ENCODE measurements at places on chromosomes 7 and 10.
A peak's percentile ranks its signal among the peaks of the same experiment; 100 is the strongest.

- no peak for DNase-seq
These were observed 82.4 kb upstream of the BTBD16 start for GRCh38 chr10:122188706-122189105.

- no peak for DNase-seq
These were observed 62.1 kb upstream of the CFAP46 start for GRCh38 chr10:133004478-133004877.

GRCh38 chr7:36962367-36962766 is 238.1 kb upstream of the AOAH start:
- no peak for DNase-seq

GRCh38 chr10:73850211-73850610 is 24.1 kb downstream of the CAMK2G start:
- no peak for DNase-seq

DNA sequence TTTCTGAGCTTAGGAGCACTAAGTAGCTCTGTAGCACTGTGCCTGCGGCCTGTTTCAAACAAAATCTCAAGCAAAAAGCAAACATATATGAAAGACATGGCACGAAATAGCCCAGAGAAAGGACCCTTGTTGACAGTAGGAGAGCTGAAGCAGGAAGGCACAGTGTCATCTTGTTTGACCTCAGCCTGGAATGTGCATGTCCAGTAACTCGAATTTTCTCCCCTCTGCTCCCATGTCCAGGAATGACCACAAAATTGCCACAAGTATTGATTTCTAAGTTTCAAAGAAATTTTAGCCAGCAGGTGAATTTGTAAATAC is 301.0 kb downstream of the CCDC3 start:
- no peak for DNase-seq

GRCh38 chr10:103677486-103678177 is 177.7 kb downstream of the SH3PXD2A start:
- no peak for DNase-seq

GRCh38 chr7:71652510-71652909 is 520.6 kb downstream of the GALNT17 start:
- DNase-seq = no peak

DNA sequence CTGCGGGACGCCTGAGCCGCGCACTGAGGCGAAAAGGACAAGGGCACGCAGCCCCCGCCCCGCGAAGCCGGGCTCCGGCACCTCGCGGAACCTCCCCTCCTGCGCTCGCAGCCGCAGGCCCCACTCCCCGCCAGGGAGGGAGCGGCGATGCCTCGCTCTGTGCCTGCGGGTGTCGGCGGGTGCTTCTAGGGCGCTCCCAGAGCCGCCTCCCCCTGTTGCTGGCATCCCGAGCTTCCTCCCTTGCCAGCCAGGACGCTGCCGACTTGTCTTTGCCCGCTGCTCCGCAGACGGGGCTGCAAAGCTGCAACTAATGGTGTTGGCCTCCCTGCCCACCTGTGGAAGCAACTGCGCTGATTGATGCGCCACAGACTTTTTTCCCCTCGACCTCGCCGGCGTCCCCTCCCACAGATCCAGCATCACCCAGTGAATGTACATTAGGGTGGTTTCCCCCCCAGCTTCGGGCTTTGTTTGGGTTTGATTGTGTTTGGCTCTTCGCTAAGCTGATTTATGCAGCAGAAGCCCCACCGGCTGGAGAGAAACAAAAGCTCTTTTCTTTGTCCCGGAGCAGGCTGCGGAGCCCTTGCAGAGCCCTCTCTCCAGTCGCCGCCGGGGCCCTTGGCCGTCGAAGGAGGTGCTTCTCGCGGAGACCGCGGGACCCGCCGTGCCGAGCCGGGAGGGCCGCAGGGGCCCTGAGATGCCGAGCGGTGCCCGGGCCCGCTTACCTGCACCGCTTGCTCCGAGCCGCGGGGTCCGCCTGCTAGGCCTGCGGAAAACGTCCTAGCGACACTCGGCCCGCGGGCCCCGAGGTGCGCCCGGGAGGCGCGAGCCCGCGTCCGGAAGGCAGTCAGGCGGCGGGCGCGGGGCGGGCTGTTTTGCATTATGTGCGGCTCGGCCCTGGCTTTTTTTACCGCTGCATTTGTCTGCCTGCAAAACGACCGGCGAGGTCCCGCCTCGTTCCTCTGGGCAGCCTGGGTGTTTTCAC is 519 bp downstream of the ITGB8 start:
- DNase-seq = peak; percentile 67

GRCh38 chr7:50204581-50204980 is 99.9 kb upstream of the IKZF1 start:
- peak; percentile 61 for DNase-seq

- peak; percentile 91 for DNase-seq
These were observed 149.2 kb downstream of the PRKAG2 start for GRCh38 chr7:151727579-151728285.

- DNase-seq = no peak
These were observed 49.4 kb upstream of the LRRN3 start for GRCh38 chr7:111041577-111041976.

DNA sequence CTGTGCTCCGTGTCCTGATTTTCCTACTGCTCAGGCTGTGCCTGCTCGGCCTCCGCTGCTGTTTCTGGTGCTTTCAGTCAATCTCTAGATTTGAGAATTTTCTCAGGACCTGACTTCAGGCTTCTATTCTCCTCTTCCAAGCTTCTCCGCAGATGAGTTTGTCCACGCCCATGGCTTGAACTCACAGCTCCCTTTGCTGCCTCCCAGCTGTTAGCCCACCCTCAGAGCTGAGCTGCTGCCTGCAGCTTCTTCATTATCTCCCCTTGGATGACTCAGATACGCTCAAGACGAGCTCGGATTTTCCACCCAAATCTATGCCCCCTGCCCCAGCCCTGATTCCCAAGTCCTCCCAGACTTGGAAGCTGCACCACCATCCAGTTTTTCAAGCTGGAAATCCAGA is 104.7 kb downstream of the FGFR2 start:
- DNase-seq = no peak

GRCh38 chr7:91005841-91006240 is 258.4 kb upstream of the FZD1 start:
- no peak for DNase-seq

DNA sequence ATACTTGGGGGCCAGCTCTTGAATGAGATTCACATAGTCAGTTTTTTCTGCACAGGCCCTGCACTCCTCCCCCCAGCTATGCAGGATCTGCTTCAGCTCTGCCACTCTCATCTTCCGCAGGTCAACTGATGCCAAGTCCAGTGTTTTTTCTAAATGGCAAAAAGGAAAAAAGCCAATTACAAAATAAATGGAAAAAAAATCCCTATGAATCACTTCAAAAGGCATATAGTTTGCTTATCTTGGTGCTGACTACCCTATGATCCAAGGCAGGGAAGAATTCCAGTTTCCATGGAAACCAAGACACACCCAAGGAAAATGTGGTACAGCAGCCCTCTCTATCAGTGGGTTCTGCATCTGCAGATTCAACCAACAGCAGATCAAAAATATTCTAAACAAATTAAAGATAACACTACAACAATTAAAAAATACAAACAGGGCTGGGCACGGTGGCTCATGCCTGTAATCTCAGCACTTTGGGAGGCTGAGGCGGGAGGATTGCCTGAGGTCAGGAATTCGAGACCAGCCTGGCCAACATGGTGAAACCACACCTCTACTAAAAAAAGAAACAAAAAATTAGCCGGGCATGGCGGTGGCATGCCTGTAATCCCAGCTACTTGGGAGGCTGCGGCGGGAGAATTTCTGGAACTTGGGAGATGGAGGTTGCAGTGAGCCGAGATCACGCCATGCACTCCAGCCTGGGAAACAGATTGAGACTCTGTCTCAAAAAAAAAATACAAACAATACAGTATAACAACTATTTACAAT is 17.6 kb downstream of the CDNF start:
- DNase-seq = no peak

DNA sequence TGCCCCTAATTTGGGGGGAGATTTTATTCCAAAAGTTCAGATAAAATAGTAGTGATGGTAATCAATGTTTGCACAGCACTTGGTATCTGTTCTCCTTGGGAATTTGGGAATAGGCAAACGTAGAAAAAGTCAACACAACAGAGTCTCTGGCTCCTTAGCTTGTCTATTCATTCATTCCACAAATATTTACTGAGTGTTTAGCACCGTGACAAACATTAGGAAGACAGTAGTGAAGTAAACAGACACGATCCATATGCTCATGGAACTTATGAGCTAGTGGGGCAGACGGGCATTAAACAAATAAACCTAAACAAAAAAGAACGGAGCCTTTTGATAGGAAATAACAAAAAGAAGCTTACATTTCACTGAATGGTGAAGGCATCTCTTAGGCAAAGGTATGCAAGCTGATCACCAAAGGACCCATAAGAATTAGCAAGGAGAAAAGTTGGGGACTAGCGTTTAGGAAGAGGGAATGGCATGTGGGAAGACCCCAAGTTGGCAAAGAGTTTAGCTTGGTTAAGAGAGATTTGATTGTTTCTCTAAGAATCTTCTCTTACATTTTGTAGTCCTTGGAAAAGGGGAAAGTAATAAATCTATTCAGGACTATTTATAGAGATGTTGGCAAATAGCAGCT is 243.9 kb upstream of the NPY start:
- no peak for DNase-seq

DNA sequence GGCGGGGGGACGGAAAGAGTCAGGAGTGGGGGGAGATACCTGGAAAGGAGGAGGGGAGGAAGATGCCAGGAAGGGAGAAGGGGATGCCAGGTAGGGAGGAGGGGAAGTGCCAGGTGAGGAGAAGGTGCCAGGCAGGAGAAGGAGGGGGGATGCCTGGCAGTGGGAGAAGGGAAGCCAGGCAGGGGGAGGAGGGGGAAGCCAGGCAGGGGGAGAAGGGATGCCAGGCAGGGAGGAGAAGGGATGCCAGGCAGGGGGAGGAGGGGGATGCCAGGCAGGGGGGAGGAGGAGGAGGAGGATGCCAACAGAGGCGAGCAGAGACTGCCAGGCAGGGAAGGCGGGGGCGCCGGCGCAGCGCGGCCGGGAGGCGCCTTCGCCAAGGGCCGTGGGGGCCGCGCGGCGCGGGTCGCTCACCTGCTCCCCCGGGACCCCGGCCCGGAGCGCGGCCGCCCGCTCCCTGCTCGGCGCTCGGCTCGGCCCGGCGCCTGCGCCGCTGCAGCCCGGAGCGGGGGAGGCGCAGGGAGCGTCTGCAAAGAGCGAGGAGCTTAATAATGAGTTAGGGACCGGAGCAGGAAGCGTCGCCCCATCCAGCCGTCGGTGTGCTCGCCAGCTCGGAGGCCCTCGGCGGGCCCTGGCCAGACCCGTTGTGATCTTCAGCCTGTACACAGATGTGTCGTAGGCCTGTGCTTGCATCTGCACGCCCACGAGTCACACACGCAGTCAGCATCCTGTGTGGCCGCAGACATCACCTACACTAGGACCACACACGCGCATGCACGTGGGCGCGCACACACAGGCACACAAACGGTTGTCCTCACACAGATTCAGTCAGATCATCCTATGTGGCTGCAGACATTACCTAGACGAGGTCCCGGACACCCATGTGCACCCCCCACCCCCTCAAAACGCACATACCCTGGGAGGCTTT is 28.4 kb upstream of the SMARCD3 start:
- peak; percentile 84 for DNase-seq

DNA sequence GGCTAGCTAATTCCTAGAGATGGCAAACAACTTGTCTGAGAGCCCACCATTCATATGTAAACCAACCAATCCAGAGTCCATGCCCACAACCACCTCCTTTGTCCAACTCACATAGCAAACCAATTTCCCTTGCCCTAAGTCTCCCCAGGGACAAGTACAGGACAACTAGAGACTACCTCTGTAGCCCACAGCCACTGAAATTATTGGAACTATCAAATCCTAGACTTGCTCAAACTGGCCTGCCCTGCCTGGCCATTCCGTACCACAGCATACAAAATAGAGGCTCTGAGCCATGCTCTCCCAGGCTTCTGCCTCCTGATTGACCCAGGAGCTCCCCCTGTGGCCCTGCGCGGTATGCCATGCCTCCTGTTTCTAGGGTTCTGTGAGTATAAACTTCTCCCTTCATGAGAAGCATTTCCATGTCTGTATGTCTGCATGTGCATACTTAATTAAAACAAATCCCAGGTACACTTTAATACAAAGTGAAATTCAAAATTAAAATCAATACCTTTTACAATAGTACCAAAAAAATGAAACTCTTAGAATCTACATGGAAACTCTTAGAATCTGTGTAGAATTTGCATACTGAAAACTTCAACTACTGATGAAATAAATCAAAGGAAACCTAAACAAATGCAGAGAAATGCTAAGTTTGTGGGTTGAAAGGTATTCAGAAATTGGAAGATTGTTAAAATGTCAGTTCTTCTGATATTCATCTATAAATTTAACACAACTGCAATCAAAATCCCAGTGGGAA is 4.0 kb upstream of the HECW1 start:
- peak; percentile 83 for DNase-seq

- no peak for DNase-seq
These were observed 229.7 kb downstream of the GRID1 start for GRCh38 chr10:86136934-86137333.

DNA sequence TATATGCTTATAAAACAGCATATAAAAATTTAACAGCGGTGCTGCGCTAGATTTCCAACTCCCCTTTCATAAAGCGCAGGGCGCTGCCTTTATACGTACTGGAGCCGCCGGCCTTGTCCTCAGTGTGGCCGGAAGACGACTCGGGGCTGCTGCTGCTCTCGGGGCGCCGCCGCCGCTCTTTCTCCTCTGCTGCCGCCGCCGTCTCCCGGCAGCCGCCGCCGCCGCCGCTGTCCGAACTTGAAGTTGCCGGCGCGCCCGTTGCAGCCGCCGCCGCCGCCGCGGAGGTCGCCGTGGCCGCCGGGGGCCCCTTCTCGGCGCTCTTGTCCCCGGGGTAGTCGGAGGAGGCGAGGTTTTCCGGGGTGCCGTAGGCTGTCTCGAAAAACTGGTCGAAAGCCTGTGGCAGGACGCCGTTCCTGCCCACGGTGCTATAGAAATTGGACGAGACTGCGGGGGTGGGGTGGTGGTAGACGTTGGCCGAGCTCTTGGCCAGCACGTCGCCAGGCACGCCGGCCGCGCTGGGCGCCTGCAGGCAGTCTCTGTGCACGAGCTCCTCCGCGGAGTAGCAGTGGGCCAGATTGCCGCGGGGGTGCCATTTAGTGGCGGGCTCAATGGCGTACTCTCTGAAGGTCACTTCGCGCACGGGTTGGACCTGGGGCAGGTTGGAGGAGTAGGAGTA is 557 bp downstream of the HOXA11 start:
- DNase-seq = peak; percentile 73

DNA sequence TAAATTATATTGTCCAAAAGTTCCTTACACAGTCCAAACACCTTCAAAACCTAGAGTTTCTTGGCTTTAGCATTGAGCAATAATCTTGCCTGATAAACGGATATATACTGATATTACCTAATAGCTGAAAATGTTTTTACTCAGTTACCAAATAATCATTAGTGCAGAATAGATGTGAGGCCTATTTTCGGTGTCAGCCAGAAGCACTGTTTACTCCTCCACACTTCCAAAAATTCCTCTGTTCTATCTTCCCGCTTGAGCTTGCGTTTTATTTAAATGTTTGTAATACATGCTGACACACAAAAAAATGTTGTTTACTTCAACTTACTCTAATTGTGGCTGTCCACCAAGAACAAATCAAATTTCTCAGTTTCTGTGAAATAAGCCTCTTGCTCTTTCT is 606.2 kb upstream of the TEX47 start:
- no peak for DNase-seq

- DNase-seq = no peak
These were observed 23.4 kb downstream of the VWA2 start for GRCh38 chr10:114262496-114262895.

- no peak for DNase-seq
These were observed 630.1 kb downstream of the CALN1 start for GRCh38 chr7:71782051-71782450.
